ENCODE measurements at places on chromosomes 13 and 19.

- DNase-seq, result no peak
These were observed 17.4 kb upstream of the SLC39A3 start for GRCh38 chr19:2756921-2757881.

- no peak for DNase-seq
These were observed 18.0 kb upstream of the EVI5L start for GRCh38 chr19:7811989-7812388.

DNA sequence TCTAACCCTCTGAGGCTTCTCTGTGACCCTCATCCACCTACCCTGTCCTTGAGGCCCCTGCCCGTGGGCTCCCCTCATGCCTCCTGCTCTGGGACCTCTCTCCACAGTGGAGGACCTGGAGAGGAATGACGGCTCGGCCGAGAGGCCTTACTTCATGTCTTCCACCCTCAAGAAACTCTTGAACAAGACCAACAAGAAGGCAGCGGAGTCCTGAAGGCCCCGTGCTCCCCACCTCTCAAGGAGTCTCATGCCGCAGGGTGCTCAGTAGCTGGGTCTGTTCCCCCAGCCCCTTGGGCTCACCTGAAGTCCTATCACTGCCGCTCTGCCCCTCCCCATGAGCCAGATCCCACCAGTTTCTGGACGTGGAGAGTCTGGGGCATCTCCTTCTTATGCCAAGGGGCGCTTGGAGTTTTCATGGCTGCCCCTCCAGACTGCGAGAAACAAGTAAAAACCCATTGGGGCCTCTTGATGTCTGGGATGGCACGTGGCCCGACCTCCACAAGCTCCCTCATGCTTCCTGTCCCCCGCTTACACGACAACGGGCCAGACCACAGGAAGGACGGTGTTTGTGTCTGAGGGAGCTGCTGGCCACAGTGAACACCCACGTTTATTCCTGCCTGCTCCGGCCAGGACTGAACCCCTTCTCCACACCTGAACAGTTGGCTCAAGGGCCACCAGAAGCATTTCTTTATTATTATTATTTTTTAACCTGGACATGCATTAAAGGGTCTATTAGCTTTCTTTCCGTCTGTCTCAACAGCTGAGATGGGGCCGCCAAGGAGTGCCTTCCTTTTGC, 10.8 kb upstream of the ILF3 start:
- DNase-seq, result no peak

DNA sequence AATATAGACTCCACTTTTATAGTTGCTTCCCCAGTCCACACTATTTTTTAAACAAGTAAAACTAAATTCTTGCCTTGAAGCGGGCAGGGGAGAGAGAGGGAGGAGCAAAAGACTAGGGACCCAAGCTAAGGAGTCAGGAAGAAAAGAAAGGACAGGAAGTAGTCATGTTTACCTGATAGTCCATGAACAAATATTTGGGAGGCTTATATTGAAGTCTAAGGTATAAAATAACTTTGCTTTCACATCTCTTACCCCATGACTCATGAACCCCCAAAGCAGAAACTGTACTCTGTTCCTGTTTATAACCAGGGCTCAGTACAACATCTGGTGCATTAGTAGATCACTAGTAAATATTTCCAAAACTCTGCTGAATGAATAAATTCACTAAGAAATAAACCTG, 67.3 kb downstream of the ZAR1L start:
- no peak for DNase-seq

DNA sequence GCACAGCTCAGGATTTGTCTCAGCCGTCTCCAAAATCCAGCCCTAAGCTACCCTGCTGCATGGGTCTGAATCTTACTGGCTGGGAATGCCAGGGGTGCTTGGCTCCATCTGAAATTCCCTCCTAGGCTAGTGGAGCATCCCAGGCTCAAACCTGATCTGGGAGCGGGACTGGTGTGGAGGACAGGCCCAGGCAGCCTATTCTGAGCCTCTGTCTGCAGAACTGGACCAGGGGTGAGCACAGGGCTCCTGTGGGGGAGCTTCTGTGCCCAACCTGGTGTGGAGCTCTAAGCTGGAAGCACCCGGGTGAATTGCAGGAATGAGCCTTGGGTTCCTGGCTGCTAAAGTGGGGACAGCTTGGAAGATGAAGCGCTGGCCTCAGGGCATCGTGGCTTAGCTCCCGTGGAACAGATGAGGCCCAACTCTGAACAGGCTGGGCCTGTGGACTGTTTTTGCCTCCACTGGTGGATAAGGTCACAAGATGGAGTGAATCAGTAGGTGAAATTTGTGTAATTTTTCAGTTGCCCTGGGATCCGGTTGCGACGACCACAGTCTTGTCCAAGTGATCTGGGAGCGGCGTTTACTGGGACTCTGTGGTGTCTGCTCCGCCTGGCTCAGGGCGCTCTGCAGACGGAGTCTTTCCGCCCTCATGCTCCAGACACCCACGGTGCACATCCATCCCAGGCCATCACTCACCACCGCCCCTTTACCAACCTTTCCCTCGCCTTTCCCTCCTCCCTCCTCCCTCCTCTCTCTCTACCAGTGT, 79.5 kb downstream of the TEX29 start:
- no peak for DNase-seq

DNA sequence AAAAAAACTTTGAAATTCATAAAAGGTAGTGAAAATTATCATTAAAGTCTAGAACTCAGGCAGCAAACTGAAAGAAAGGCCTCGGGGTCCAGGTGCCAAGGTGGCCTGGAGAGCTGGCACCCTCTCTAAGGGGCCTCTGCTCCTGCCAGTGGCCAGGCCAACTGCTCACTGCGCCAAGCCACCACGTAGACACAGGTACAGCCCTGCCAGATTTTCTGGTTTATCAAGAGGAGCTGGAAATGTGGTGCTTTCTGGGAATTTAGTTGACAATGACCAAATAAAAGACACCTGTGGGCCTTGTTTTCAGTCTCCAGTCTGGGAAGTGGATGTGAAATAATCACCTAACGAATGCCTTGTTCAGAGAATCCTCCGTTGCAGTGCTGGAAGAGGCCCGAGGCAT, 22.8 kb downstream of the ZNF574 start:
- no peak for DNase-seq

GRCh38 chr13:85997587-85997986, 198.4 kb upstream of the SLITRK6 start:
- no peak for DNase-seq

GRCh38 chr13:21014502-21015170, 46.8 kb downstream of the LATS2 start:
- DNase-seq, result no peak

GRCh38 chr13:75798353-75799255, 162.5 kb downstream of the LMO7 start:
- DNase-seq, result peak; percentile 66

- peak; percentile 84 for DNase-seq
These were observed 150.1 kb downstream of the SHISA2 start for GRCh38 chr13:25901460-25902376.

DNA sequence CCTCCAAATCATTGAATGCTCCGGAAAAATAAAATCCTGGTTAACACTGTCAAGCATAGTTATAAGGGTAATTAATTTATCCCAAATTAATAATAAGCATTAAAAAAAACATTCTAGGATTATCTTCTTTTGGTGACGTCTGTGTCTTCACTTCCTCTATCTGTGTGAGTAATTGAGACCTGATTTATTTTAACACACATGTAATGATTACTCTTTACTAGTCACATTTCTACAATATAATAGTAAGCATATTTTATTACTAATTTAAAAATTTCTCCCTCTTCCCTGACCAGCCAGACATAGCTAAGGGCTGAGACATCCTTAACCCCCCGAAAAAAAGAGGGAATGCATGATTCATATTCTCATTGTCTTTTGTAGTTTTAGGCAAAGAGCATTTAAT, 2.3 kb downstream of the FNDC3A start:
- no peak for DNase-seq

- DNase-seq, result no peak
These were observed 1.8 kb upstream of the ATP11A start for GRCh38 chr13:112687836-112688559.

- DNase-seq, result no peak
These were observed 590.1 kb upstream of the SLC10A2 start for GRCh38 chr13:103656311-103656710.

DNA sequence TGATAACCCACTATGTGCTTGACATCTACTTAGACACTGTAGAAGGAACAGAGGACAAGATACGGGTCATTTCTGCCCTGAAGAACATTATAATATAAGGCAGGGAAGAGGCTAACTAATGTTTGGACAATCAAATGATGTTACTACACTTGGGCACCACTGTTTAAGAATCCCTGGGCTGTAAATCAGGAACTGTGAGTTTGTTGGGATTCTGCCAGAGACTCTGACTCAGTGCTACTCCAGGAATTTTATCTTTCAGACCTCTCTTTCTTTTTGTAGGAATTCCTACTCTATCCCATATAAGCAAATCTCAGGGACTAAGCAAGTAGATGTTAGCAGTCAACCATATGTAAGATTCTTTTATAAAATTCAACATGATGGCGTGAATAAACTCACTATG, 3.1 kb upstream of the ZNF471 start:
- DNase-seq, result no peak

GRCh38 chr19:18329035-18329376, 6.1 kb upstream of the LSM4 start:
- DNase-seq, result no peak
